ENCODE measurements at places on chromosomes 5 and 9.

DNA sequence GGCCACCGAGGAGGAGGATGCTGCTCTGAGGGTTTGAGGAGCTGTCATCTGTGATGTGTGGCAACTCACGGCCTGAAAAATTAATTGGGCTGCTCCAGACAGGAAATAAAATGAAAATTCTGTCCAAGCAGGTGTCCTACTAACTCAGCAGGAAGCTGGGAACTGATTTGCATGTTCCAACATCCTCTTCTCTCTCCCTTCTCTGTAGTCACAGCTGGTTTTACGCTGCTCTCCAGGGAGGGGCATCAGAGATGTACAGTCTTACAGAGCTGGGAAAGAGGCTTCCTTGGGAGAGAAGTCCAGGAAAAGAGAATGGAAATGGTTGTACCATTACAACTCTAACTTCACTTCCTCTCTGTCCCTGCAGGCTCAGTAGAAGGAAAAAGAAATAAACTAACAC is 24.2 kb upstream of the SIL1 start:
- DNase-seq = no peak

- DNase-seq = no peak
Observed at GRCh38 chr9:100869326-100869725, 159.2 kb upstream of the PLPPR1 start.

GRCh38 chr5:127031147-127031862 is 947 bp upstream of the MARCHF3 start:
- no peak for DNase-seq

- no peak for DNase-seq
Observed at GRCh38 chr5:2352101-2352861, 399.2 kb downstream of the IRX2 start.

GRCh38 chr5:40646266-40646665 is 33.4 kb upstream of the PTGER4 start:
- no peak for DNase-seq

- DNase-seq = no peak
Observed at GRCh38 chr9:93458712-93459111, 5.3 kb upstream of the FAM120AOS start.

GRCh38 chr5:61229416-61229815 is 67.1 kb upstream of the SMIM15 start:
- DNase-seq = no peak

- DNase-seq = peak; percentile 46
Observed at GRCh38 chr9:134205672-134206310, 41.4 kb upstream of the RNU6ATAC start.

All from hippocampal formation (tissue), 2 donors.